Activated CD4-positive, alpha-beta T cell treated with anti-CD3 and anti-CD28 coated beads, Interleukin-2, Interleukin-4, amounts not matched to agents 100 ng/mL and 50 ng/mL, durations not matched to agents 16 hours and 8 hours (primary cell): ENCODE measurements at places on chromosomes 5 and 9.

DNA sequence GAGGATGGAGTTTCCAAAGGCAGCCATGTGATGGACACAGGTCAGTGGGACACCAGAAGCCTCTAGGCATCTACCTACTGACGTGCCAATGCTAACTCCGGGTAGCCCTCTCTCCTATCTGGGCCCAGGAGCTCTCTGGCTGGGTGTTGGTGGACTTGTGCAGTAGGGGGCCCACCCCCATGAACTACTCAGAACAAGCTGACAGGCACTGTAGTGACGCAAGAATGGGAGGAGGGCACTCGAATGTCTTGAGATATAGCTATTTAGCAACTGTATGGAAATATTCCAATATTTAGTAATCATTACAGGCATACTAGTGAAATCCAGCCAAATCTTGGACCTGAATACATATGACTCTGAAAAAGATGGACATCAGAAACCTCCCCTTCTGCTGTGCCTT lies 5.7 kb upstream of the DOCK2 start:
- no peak for DNase-seq

DNA sequence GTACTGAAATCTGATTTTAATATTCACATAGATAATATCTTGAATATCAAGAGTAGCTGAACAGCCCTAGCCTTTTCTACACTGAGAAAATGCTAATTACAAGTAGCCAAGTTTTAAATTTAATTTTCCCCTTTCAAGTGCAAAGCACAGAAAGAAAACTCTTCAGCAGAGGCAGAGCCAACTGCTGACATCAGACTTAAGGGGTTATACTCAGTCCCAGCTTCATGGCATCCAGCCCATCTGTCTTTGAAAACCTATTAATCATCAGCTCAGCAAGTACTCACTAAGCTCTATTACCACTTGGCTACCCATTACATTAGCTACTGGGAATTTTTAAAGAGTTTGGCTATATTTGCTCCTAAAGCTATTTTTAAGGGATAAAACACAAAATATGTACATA lies 220.5 kb downstream of the SLC12A2 start:
- no peak for DNase-seq

- no peak for DNase-seq
Observed at GRCh38 chr5:120236360-120236759, 227.7 kb upstream of the PRR16 start.

- DNase-seq: no peak
Observed at GRCh38 chr5:148014276-148014675, 49.5 kb upstream of the SPINK5 start.

DNA sequence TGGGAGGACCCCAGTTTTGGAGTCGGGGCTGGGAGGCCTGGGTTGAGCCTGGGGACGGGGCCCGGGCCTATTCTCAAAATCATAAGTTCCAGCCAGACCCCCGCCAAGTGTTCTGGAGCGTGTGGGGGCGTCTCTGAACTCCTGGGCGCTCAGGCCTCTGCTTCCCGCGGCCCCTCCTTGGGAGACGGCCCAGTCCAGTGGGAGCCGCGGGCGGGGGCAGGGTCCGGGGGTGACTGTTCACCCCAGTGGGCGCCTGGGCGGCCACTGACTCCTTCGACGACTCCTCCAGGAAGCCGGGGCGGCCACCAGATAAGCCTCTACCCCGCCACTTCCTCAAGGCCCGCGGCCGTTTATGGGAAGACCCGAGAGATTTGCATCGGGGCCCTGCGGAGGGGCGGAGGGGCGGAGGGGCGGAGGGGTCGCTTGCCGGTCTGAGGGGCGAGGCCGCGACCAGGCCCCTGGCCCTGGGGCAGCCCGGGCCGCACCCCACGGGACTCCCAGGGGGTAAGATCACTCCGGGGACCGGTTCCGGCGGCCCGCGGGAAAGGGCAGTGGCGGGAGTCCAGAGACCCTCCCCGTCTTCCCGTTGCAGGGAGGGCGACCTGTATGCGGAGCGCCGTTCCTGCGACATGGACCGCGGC lies 655 bp downstream of the TOR4A start:
- DNase-seq: no peak

DNA sequence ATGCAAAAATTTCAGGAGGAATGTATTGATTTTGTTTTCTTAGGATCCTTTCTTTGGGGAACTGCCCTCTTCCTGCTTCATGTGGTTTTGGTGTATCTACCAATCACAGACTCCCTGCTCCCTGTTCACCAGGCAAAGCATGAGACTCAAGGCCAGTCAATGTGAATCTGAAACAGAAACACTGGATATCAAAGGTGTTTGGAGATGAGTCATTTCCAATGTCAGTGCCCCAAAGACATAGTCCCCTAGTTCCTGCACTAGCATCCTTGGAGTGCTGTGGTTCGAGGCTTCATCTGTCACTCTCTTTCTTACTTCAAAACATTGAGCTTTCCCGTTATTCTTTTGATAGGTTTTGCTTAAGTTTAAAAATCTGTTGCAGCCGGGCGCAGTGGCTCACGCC lies 8.1 kb downstream of the PPP3R2 start:
- peak; percentile 74 for DNase-seq

- DNase-seq: no peak
Observed at GRCh38 chr9:118736406-118736805, 632.8 kb downstream of the BRINP1 start.

DNA sequence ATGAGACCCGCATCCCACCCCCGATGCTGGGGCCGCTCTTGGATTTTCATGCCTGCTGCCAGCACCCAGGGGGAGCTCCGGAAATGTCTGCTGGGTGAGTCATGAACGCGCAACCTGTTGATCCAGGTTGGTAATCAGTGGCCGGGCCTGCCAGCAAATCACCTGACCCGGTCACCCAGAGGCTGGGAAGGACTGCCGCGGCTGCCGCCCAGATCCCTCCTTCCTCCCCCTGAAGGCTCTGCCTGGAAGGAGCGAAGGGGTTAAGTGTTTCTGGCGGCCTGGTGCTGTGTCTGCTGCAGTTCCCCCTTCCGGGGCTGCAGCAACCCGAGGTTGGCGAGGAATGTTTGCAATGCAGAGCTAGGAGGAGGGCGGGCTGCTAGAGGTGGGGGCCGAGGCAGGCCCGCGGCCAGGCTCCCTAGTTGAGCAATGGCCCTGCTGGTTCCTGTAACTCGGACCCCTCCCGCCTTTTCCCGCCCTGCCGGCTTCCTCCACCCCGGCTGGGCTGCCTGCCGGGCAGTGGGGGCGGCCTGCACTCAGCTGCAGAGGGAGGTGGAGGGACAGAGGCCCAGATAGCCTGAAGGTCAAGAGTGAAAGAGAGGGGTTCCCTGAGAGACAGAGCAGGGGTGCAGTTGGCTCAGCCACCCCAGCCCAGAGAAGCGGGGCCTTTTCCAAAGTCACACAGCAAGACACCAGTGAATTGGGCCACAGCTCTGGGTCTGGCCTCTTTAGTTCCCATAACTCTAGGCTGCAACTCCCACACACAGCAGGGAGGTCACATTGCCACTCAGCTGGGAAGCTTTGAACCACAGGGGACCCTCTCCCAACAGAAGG lies 156.3 kb upstream of the IER5L start:
- DNase-seq: no peak

DNA sequence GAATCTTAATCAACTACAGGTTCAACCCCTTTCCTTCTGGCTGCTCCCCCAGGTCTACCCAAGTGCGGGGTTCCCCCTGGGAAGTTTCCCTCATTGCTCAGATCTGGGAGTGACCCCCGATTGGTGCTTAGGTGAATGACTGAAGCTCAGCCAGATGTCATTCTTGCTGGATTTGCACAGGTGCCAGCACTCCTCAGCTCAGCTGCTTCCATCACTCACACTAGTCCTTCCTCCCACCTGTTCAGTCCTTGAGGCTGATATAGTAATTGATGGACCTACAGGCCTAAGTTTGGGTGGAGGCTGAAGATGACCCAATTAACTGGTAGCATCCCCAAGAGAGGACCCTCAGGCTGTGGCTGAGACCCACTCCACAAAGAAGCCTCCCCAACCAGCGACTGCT lies 32.9 kb downstream of the PRLR start:
- no peak for DNase-seq

- DNase-seq: no peak
Observed at GRCh38 chr5:149999866-150000255, 593 bp downstream of the TIGD6 start.

GRCh38 chr5:18526792-18527405 lies 892.6 kb downstream of the TAF11L14 start:
- no peak for DNase-seq

DNA sequence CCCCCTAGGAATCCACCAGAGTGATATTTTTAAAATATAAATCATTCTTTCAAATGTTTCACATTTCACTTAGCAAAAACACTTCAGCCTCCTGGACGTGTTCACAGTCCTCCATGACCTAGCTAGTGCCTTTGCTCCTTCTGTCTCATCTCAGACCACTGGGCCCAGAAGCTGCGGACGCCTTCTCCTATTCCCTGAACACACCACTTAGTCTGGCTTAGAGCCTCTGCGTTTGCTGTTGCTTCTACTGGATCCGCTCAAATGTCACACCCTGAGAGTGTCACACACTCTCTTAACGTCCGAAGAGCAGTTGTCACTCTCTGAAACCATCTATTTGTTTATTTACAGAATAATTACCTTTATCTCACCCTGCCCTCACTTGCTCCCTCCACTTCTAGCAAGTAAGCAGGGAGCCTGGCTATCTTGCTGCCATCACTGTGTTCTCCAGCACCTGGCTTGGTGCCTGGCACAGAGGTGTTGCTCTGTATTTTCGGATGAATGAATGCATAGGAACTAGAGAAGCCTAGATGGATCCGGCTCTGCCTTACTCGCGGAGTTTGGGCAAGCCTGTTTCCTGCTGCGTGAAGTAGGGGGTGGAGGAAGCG lies 1.2 kb upstream of the GRK6 start:
- no peak for DNase-seq

GRCh38 chr5:83474991-83475390 lies 3.4 kb downstream of the VCAN start:
- DNase-seq: no peak

GRCh38 chr9:109683521-109683920 lies 96.5 kb upstream of the PALM2AKAP2 start:
- DNase-seq: no peak

DNA sequence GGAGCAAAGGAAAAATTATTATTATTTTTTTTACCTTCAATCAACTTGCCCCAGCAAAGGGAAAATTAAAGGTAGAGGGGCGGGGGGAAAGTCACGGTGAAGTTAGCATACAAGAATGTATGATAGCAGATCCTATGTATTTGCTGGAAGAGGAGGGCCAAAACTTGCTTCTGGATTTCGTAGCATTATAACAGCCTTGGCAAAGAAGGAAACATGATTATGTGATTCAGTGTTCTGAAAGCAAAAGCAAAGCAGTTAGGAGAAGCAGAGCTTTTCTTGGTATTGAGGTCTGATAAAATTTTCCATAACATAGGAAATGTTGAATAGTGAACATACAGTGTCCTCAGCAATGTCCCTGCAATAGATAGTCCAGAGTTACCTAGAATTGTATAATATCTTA lies 32.4 kb downstream of the MAST4 start:
- no peak for DNase-seq

DNA sequence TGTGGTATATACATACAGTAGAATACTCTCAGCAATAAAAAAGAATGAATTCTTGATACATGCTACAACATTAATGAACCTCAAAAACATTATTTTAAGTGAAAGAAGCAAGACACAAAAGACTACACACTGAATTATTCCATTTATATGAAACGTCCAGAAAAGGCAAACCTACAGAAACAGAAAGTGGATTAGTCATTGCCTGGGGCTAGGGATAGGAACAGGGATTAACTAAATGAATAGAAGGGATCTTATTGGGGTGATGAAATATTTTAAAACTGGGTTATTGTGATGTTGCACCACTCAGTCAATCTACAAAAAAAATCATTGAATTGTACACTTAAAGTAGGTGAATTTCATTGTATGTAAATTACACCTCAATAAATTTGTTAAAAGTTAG lies 326.7 kb downstream of the PIK3R1 start:
- no peak for DNase-seq

- no peak for DNase-seq
Observed at GRCh38 chr5:67659288-67659687, 462.7 kb upstream of the CD180 start.

- DNase-seq: no peak
Observed at GRCh38 chr9:107269681-107270080, 13.4 kb upstream of the RAD23B start.

GRCh38 chr9:131719262-131719908 lies 20.5 kb downstream of the RAPGEF1 start:
- no peak for DNase-seq

- no peak for DNase-seq
Observed at GRCh38 chr5:69209602-69210001, 20.2 kb downstream of the CENPH start.

DNA sequence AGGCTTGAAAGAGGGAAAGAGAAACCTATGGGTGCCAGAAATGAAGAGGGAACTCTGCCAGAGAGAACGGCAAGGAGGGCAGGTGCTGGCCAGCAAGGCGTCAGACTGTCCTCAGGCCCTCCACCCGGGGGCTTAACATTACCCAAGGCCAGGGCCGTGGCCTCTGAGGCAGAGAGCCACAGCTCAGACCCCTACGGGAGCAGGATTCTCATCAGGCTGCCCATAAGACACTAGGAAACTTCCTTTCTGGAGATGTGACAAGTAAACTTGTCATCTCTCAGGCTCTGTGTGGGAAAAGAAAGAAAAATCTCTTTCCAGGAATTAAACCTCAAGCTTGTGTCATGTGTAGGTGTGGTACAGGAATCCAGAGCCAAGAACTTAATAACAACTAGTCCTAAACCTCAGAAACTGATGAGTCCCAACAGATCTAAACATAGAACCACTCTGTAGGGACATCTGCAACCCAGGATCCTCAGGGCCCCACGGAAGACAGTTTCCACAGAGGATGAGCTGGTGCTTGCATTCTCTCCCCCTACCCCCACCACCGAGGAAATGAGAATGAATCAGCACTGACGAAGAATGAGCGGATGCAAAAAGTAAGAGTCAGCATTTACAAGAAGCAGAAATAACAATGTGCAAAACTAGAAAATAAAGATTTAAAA lies 74.3 kb downstream of the DCP2 start:
- peak; percentile 80 for DNase-seq

DNA sequence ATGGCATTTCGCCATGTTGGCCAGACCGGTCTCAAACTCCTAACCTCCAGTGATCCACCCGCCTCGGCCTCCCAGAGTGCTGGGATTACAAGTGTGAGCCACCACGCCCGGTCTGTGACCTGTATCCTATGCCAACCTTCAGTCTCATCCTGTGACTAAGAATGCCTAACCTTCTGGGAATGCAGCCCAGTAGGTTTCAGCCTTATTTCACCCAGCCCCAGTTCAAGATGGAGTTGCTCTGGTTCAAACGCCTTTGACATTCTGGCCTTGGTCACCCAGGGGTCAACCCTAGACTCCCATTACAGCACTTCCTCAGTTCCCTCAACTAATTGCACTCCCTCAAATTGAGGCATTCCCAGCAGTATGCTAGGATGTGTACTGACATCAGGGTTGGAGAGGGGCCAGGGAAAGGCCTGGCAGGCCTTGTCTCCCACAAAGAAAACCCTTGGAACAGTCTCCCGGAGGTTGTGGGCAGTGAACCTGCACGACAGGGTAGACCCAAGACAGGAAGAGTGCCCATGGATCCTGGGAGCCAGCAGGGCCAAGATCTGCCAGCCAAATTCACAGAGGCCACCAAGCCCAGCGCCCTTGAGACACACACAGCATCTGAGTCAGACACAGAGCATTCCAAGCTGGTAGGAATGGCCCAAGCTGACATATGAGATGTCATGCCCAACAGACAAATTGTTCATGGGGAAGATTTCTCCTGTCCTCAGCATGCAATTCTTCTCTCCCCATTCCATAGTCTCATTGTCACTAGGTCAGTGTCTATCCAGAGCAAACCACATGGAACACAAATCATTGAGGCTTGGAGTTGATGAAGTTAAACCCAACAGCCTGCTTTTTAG lies 24.9 kb upstream of the SMU1 start:
- no peak for DNase-seq

- DNase-seq: no peak
Observed at GRCh38 chr9:109771087-109771486, 8.9 kb upstream of the PALM2AKAP2 start.

- no peak for DNase-seq
Observed at GRCh38 chr9:81268048-81268447, 421.3 kb downstream of the TLE1 start.
